T-helper 17 cell (primary cell): ENCODE measurements at places on chromosomes 1 and 21.
A peak's percentile ranks its signal among the peaks of the same experiment; 100 is the strongest.

- no peak for DNase-seq
These were observed 15.8 kb upstream of the SLC25A44 start for GRCh38 chr1:156177919-156178654.

DNA sequence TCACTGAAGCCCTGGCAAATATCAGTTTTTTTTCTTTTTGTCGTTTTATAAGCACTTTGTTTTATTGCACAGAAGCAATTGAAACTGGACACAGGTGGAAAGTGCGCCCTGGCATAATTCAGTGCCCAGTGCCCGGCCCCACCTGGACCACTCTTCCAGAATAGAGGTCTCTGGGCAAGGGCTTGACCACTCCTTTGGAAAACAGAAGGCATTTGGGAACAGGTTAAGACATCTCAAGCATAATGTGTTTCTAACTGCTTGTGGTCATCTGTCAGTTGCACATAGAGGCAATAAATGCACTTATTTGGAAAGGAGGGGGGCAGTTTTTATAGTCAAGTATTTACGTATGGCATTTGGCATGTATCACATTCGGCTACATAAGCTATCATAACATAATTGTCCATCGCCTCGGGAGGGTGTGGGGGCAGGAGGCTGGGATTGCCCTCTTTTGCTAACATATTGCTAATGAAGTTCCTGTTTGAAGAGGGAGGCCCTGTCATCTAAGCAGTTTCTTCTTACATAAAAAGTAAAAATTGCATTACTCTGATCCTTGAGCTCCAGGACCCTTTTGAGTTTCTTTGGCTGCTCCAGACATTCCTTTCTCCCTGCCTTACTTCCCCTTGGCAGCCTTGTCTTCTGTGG is 14.7 kb upstream of the CD2 start:
- DNase-seq = no peak

GRCh38 chr1:152907686-152908601 is at the start of gene IVL:
Gene IVL, plus strand, starts transcription at chr1:152908546. Its CDS starts 1,252 bp downstream, at chr1:152909798.
- DNase-seq = no peak

GRCh38 chr1:218031901-218032300 is 253.2 kb upstream of the RRP15 start:
- no peak for DNase-seq

GRCh38 chr1:159879136-159879535 is 16.7 kb upstream of the VSIG8 start:
- no peak for DNase-seq

GRCh38 chr1:37092937-37093336 is 58.6 kb upstream of the GRIK3 start:
- no peak for DNase-seq

DNA sequence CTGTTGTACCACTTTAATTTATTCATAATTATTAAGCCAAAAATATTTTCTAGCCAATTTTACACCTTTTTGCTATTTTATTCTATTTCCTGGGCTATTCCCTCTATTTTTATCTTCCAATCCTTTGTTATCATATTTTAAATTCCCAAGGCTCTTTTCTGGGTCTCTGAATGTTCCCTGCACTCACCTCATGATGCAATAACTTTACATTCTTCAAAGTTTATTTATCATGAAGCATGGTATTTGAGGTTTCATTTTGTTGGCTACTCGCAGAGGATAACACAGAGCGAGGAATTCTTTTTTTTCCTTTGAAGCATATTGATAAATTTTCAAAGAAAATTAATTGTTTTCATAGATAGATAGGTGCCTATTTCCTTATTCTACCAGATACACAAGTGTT is 489.8 kb upstream of the TMPRSS15 start:
- no peak for DNase-seq

DNA sequence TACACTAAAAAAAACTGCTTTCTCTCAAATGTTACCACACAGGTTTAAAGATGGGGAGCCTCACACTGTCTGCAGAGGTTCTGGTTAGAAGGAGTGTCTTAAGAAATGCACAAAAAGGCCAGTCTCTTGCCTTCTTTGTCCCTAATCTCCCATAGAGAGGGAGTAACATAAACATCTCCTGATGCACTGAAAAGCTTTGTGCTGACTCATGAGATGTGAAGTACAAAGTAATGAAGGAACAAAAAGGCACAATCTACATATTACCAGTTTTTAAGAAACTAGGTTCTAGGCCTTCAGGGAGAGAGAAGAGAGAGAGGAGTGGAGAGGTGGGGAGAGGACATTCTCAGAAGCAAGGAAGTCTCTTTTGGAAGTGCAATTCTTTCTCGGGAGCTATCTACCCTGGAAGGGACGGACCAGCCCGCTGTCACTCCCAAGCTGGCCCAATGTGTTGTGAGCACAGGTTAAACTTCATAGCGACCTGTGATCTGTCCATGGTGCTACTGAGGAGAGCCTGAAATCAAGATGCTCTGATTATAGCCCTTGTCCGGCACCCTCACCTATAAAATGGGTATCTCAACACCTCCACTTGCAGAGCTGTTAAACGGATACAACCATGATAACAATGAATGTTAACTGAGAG is 458.1 kb downstream of the DISC1 start:
- no peak for DNase-seq

DNA sequence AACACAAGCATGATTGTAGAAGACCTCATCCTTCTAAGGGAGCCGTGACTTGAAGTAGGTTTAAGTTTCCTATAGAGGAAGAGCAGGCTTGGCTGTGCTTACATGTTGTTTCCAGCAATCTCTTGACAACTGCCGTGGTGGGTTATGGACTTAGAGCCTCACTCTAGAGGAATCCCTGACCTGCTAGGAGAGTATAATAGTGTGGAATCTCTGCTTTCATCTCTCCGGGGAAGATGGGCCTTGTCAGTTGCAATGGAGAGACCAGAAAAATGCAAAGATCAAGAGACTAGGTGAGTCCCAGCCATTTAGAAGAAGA is 137.6 kb downstream of the MIS18A start:
- DNase-seq = no peak

- no peak for DNase-seq
These were observed 180.1 kb downstream of the C1orf94 start for GRCh38 chr1:34356853-34357252.

DNA sequence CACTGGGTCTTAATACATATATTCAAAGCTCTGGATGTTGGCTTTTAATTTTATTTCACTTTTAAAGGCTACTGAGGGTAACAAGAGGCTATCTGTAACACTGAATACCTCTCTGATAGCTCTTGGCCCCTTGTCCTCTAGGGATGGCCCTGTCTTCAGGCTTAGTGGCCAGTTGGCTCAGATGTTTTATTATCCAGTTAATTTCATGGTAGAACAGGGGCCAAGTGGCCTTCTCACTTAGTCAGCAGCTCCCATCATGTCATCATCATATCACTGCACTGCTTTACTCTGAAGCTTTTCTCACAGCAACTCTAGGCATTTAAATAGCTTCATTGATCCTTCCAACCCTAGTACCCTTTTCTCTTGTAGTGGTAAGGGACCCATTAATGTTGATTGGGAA is 40.2 kb upstream of the MACF1 start:
- DNase-seq = no peak

GRCh38 chr1:172704001-172704400 is 45.1 kb downstream of the FASLG start:
- DNase-seq = no peak

DNA sequence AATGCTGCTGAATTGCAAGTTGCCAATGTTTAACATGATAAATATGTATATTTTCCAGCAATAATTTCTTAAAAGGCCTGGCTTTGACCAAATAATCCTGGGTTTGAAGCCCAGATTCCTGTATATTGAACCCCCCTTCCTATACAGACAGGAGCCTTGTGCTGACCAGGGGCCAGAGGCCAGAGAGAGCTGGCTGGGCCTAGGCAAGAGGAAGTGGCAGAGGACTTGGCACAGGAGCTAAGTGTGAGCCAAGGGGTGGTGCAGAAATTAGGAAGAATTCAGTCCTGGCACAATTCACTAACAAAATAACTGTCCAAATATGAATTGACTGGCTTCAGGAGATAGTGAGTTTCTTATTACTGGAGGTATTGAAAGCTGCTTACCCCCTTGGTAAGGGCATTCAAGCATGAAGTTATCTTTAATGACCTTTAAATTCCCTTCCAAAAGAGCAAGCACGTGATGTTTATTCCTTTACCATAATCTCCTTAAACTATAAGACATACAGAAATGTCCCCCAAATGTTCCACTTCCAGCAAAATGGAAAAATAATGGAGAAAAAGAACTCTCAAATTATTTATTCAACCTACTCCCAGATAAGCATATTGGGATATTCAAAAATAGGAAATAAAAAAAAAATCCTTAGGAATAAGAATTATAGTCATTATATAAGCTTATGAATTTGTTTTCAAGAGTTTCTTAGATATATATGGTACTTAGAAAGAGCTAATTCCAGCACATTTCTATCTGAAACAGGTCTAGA is 26.6 kb downstream of the NIBAN1 start:
- no peak for DNase-seq

- DNase-seq = no peak
These were observed 272.5 kb downstream of the TM2D1 start for GRCh38 chr1:61452176-61453035.

DNA sequence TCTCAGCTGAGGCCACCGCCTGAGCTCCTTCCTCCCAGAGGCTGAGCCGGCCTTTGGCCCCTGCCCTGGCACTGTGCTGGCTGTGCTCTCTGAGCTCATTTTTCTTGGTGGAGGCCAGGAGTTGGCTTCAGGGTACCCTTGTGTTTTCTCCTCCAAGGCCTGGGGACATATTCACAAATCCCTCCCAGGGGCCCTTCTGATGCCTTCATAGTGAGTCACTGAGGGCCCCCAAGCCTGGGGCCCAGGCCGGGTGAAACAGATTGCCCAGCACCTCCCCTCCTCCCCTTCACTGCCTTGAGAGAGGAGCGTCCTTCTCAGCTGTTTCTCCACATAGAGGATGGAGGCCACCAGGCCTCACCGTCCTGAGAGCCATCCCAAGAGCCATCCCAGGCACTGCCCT is 105.8 kb downstream of the SIK1 start:
- DNase-seq = no peak

DNA sequence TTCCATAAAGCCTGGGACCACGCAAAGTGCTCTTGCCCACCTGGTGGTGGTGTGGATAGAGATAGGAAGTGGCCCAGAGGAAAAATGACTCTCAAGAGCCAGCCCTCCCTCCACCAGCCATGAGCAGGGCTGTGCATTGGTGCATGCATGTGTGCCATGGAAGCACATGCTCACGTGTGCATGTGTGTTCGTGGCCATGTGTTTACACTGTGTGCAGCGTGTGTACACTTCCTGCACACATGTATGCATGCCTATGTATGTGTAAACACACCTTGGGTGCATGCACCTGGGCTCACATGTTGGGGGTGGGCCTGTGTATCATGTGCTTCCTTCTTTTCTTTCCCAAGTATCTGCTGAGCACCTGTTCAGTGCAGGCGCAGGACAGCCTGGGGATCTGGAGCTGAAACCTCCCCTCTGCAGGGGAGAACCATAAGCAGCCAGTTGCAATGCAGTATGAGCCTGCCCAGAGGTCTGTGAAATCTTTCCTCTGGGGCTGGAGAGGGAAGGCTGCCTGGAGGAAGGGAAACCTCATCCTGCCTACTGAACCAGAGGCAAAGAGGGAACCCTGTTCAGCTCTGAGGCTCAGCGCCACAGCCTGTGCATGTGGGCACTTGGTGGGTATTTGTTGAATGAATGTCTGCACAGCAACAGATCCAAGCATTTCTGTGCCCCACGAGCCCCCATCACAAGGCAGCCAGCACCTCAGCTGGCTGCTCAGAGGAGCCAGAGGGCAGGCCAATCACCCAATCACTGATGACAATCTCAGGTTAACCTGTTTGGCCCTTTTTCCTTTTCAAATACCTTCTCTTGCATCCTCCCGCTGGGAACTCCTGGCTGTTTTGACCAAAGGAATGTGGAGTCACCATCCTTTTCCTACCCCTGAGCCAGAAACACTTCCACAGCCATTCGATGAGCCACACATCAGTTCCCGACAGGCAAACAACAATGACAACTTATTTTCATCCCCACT is 327.0 kb downstream of the NPHP4 start:
- DNase-seq = no peak

DNA sequence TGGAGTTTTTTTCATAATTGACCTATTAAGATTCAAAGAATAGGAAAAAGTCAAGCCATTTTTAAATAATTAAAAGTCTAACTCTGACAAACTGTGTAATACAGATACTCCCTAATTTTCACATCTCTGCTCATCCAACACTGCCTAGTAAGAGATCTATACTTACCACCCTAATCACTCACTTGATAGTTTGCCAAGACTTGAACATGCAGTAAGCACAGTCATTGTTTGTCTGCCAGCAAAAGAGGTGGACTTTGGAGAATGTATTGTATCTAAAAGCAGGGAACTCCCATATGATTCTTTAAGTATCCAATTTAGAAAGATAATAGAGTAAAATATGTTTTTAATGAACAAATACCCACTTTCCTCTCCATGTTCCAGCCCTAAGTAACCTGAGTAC is 15.5 kb downstream of the TMEM59 start:
- DNase-seq = no peak

DNA sequence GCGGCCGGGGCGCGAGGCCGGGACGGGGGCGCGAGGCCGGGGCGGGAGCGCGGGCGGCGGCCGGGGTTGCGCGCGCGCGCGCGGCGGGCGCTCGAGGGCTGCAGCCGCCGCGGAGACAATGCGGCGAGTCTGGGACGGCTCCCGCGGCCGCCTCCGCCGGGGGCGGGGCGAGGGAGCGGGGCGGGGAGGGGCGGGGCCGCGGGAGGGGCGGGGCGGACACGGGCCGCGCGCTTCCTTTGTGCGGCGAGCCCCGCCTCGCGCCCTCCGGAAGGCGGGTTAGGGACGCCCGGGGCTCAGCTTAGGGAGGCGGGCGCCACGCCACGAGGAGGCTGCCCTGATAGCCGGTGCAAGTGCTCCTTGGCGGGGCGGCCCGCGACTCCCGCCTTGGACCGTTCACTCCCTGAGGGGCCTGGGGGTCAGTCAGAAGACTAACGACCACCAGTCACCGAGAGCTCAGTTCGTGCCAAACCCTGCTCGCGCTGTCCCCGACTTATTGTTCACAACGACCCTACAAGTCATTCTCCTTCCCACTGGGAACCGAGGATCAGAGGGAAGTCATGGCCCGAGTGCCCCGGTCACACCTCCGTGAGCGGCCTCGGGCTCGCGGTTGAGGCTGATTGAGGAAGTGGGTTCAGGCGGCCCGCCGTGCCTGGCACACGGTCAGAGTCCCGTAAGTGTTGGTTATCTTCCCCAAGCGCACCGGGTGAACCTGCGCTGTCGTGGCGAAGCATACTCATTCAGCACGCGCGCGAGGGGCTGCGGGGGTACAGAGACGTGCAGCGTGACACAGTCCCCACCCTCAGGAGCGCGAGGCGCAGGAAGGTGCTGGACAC is 29.1 kb upstream of the A3GALT2 start:
- peak; percentile 80 for DNase-seq

DNA sequence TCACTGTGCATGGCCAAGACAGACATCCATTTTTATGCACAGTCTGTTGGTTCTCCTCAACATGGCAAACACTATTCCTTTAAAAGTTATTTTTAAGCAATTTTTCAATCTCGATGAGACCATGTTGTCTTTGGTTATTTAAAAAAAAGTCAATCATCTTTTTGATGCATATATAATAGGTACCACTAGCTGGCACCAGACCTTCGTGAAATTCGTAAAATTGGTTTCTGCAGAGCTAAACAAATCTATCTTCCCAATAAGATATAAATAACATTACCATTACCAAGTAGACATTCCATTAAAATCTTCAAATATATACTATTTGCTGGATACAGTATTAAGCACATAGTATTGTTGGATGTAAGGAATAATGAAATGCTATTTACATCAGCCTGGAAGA is 220.0 kb upstream of the GREM2 start:
- DNase-seq = no peak
